ENCODE measurements at places on chromosomes 6 and 20.
A peak's percentile ranks its signal among the peaks of the same experiment; 100 is the strongest.

GRCh38 chr20:25544734-25545133 is 40.6 kb downstream of the NINL start:
- no peak for DNase-seq

GRCh38 chr6:124795643-124796463 is 166.4 kb upstream of the RNF217 start:
- DNase-seq, result peak; percentile 2

DNA sequence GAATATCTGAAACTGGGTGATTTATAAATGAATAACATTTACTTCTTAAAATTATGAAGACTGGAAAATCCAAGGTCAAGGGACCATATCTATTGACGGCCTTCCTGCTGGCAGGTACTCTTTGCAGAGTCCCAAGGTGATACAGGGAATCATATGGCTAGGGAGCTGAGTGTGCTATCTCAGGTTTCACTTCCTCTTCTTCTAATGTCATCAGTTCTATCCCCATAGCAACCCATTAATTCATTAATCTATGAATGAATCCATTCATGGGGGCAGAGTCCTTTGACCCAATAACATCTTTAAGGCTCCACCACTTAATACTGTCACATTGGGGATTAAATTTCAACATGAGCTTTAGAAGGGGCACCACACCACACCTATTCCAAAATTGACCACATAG is 772.0 kb downstream of the HACE1 start:
- no peak for DNase-seq

DNA sequence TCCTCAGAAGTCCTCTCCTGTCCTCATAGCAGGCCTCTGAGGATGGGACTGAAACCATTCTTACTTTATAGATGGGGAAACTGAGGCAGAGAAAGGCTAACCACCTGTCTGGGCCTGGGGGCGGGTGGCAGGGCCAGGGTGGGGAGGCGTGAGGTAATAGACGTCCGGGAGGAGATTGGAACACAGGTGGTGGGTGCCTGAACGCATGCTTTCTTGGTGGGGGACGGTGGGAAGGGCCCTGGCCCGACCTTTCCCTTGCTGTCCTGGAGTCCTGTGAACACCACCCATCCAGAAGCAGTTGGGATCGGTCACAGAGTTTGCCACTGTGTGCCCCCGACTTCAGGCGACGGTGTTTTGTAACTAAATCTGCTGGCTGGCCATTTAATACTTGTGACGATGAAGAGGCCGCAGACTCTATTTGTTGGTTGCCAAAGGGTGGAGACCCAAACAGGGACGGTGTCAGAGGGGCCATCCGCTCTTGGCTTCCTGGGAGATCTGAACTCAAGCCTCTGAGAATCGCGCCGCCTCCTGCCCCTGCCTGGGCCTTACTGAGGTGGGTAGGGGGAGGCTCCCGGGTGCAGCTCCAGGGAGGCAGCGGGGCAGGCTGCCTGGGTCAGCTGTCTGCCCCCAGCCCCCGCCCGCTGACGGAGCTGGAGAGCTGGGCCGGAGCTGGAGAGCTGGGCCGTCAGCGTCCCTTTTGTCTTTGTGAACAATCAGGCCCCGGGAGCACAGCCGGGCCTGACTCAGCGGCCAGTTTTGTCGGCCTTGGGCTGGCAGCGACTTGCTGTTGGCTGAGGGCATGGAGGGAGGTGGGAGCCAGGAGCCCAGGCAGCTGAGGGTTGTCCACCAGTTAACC is 4.1 kb downstream of the RBM38 start:
- no peak for DNase-seq

GRCh38 chr6:34508425-34508824 is 42.5 kb downstream of the PACSIN1 start:
- DNase-seq, result no peak

DNA sequence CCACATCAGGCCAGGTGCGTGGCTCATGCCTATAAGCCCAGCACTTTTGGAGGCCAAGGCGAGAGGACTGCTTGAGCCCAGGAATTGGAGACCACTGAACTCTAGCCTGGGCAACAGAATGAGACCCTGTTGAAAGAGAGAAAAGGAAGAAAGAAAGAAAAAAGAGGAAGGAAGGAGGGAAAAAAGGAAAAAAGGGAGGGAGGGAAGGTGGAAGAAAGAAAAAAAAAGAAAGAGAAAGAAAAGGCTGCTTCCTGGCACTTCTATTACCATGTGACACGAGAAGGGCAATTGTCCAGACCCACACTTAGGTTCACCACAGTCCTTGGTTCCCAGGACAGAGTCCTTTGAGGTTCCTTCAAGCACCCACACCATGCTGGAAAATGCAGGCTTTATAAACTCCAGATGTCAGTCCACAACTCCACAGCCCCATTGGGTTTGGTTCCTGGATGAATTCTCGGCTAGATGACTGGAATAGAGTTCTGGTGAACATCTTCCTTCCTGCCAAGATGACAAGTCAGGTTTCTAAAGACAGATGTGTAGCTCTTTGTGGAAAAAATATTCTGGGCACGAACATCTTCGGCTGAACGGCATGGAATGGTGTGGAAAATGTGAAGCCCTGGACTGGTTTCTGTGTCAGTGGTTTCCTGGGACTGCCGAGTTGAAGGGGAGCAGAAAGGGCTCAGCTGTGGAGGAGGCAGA is 32.5 kb downstream of the NT5E start:
- no peak for DNase-seq

GRCh38 chr6:135066806-135067205 is 12.2 kb upstream of the HBS1L start:
- DNase-seq, result peak; percentile 47

GRCh38 chr20:62114894-62115293 is 7.4 kb upstream of the LSM14B start:
- no peak for DNase-seq

GRCh38 chr6:30091577-30092381 is 16.2 kb upstream of the RNF39 start:
- no peak for DNase-seq

DNA sequence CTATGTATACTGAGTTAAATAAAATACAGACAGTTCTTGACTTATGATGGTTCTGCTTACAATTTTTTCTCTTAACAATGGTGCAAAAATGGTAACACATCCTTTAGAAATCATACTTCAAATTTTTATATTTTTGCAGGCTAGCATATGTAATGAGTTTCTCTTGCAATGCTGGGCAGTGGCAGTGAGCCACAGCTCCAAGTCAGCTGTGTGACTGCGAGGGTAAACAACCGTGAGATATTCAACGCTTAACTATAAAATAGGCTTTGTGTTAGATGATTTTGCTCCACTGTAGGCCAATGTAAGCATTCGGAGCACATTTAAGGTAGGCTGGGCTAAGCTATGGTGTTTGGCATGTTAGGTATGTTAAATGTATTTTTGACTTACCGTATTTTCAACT is 136.1 kb downstream of the PLCB4 start:
- no peak for DNase-seq
